ENCODE measurements at places on chromosomes 7 and 10. TPM values are rescaled to one million over a fixed set of nuclear protein-coding genes. Genes with fewer than 3 reads are reported as not detected.
A peak's percentile ranks its signal among the peaks of the same experiment; 100 is the strongest.

- no peak for DNase-seq
These were observed 19.9 kb upstream of the HERPUD2 start for GRCh38 chr7:35714862-35715261.

- DNase-seq: peak; percentile 58
These were observed 852 bp upstream of the KLF6 start for GRCh38 chr10:3785851-3786271.

GRCh38 chr10:109920016-109920415 lies 3.3 kb downstream of the XPNPEP1 start:
- DNase-seq: no peak

- DNase-seq: no peak
These were observed 126.3 kb downstream of the CNOT4 start for GRCh38 chr7:135383525-135384175.

- no peak for DNase-seq
These were observed 44.7 kb downstream of the MYO3A start for GRCh38 chr10:25978771-25979170.

DNA sequence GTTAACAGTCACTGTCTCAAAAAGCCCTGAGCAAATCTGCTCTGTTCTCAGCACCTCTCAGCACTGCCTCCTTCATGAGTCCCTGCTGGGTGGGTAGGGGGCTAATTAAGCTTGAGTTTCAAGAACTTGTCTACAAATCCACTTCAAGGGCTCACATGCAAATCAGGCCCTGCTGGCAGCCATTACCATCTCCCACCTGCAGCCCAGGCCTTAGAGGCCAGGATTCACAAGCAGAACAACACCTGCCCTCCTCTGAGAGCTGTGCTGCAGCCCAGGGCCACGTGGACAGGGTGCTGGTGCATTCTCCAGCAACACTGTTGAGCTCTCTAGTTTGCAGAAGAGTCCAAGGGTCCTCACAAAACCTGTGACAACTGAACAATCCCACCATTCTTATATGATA lies 119.2 kb downstream of the DPP6 start:
- no peak for DNase-seq

DNA sequence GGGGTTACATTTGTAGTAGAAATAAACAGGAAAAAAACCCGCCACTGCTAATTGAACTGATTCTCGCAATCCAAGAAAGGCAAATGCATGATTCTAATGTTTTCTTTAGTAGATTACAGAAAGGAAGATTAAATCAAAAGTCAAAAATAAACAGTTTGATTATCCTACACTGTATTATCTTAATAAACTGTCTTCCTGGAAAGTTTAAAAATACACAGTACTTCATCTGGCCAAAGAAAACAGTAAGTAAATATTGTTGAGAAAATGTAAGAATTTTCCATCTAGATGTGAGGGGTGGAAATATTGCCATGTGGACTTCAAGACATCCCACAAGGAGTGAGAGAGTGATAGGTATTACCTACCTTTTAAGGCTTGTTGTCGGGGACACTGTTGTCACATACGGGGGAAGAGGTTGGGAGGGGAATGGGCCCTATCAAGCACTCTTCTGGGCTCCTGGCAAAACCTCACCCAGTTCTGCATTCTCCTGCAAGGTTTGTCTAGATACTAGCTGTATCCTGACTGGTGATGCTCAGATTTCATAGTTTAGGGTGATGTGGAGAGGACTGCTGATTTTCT lies 17.8 kb downstream of the GRK5 start:
- no peak for DNase-seq

DNA sequence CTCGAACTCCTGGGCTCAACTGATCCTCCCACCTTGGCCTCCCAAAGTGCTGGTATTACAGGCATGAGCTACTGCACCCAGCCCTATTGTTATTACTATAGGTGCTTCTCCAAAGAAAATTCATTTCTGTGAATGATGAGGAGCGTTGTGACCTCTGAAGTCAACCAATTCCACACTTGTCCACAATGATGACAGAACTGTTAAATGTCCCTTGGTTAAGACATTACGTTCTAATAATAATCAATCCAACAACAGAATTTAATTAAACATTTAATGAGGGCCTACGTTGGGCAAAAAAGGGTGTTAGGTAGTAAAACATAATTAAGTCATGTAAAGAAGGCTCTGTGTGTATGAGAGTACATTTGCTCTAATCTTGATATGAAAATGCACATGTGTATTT lies 18.2 kb downstream of the POLR3A start:
- DNase-seq: no peak

DNA sequence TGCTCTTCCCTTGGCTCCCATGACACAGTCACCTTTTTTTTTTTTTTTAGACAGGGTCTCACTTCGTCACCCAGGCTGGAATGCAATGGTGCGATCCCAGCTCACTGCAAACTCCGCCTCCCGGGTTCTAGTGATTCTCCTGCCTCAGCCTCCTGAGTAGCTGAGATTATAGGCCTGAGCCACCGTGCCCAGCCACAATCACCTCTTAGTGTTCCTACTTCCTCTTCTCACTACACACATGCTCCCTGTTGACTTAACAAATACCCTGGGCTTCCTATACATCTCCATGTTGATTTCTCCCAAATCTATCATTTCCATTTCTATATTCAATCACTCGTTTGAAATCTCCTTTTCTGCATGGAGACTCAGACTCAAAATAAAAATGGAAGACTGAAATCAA lies 91.7 kb downstream of the CUBN start:
- DNase-seq: no peak

DNA sequence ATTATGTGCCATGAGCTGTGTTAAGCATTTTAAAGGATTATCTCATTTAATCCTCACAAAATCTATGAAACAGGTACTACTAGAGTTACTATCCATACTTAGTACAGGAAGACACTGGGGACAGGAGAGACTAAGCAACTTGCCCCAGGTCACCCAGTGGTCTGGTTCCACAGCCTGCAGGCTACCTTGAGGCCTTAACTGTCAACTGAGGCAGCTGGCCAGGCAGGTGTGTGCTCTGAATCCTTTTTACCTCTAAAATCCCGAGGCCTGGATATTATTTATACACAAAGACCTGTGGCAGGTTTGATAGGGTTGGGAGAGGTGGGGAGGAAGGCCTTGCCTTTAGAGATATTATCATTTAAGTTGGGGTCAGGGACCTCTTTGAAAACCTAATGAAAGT lies 3.1 kb downstream of the ZNF777 start:
- peak; percentile 6 for DNase-seq

PRKAR2B gene
- 11.7 TPM for total RNA-seq
